ENCODE measurements at places on chromosomes 11 and 22.

GRCh38 chr11:4068962-4069361, 25.6 kb upstream of the RRM1 start:
- DNase-seq, result no peak

- DNase-seq, result no peak
Observed at GRCh38 chr11:128471138-128471661, 116.2 kb downstream of the ETS1 start.

- no peak for DNase-seq
Observed at GRCh38 chr11:7538466-7539454, 25.0 kb downstream of the PPFIBP2 start.

- no peak for DNase-seq
Observed at GRCh38 chr11:22602504-22602903, 23.1 kb downstream of the FANCF start.

DNA sequence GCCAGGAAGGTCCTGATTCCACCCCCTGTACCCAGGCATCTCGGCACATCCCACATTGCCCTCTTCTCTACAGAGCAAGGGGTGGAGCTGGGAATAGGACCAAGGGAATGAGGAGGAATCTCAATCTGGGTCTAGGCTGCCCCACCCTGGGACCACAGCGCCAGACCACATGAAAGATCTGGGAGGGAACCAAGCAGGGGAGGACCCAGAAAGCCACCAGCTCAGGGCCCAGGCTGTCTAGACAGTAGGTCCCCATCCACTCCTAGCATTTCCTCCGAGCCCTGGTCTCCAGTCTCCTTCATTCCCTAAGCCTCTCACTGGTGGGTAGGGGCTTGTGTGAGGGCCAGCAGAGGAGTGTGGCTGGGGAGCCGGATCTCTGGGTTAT, 11.6 kb downstream of the PHLDB1 start:
- DNase-seq, result no peak

DNA sequence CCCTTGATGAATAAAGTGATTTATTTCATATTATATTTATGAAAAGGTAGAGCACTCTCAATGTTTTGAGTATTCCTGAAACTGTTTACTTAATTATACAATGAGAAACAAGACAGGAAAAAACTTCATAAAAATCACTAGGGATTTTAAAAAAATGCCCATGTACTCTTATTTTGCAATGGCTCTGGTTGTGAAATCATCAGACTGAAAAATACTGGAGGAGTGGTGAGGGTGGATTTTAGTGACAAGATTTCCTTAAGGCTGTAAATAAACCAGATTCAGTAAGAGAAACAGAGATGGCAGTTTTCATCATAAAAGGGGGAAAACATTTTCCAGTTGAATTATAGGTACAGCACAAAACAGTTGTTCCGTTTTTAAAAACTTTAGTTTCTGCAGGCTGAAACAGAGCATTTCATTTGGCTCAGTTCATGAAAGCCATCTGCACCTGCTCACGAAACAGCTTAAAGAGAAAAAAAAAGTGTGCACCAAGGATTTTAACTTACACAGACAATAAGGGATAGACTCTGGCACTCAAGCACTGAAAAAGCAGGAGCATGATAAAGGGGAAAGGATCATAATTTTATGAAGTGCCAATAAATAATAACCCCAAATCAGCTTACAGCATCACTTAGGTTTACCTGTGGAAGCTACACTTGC, 100.7 kb downstream of the MAML2 start:
- DNase-seq, result no peak

DNA sequence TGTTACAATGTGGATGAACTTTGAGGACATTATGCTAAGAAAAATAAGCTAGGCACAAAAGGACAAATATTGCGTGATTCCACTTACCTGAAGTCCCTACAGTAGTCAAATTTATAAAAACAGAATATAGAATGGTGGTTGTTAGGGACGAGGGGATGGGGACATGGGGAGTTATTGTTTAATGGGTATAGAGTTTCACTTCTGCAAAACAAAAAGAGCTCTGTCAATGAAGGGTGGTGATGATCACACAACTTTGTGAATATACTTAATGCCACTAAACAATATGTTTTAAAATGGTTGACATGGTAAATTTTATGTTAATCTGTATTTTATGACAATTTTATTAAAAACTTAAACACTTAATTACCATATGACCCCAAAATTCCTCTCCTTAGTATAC, 26.1 kb downstream of the INTS4 start:
- no peak for DNase-seq

Data from effector CD4-positive, alpha-beta T cell (primary cell).